T-helper 1 cell (primary cell): ENCODE measurements at places on chromosomes 4 and X.

DNA sequence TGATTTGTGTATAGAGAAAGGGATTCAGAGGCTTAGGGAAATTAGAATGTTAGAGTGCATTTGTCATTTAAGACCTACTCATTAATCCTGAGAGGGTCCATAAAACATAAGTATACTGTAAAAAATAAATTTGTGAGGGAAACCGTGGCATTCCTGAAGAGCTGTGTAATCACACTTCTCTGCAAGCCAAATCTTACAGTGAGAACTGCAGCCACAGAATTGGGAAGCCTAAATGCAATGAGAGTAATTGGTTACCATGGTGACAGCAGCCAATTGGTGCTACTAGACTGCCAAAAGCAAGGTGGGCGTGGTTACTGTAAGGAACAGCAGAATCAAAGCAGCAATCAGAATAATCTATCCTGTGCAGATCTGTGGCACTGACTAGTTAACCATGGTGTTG lies 345.2 kb upstream of the GRID2 start:
- no peak for DNase-seq

- DNase-seq = no peak
Measured at GRCh38 chr4:53009824-53010223, 147.7 kb downstream of the RASL11B start.

GRCh38 chr4:149549911-149550310 lies 265.7 kb downstream of the IQCM start:
- no peak for DNase-seq

- no peak for DNase-seq
Measured at GRCh38 chr4:164524789-164525188, 229.1 kb upstream of the SMIM31 start.

GRCh38 chr4:84258905-84259830 lies 239.9 kb downstream of the NKX6-1 start:
- no peak for DNase-seq

GRCh38 chrX:103792916-103793544 lies 16.4 kb downstream of the PLP1 start:
- DNase-seq = no peak

GRCh38 chr4:148376151-148376550 lies 66.1 kb downstream of the NR3C2 start:
- peak; percentile 13 for DNase-seq

GRCh38 chr4:55475394-55476243 lies 71.1 kb downstream of the CLOCK start:
- no peak for DNase-seq

DNA sequence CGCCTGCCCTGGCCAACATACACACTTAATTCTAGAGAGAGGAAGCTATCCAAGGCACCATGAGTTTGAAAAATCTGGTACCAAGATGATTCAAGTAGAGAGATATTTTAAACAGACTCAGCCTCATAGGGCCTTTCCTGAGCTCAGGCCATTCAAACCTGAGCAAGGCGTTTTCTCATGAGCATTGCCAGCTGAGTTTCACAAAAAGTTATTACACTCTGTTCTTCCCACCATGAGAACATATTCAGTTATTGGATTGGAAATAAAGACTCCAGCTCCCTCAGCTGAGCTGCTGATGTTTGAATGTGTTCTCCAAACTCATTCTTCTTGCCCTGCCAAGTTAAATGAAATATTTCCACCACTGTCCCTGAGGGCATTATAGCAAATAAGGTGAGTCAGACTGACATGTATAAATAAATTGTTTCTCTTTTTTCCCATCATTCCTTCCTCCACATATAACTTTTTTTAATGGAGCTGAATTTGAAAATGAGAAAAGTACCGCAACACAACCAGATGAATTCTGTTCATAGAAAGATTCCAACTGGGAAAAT lies 429.6 kb downstream of the RAB28 start:
- no peak for DNase-seq

GRCh38 chr4:130850019-130850524 lies 1754.1 kb downstream of the C4orf33 start:
- DNase-seq = no peak

- no peak for DNase-seq
Measured at GRCh38 chr4:155552180-155552579, 114.5 kb upstream of the GUCY1A1 start.

GRCh38 chr4:140955641-140956040 lies 177.6 kb downstream of the RNF150 start:
- no peak for DNase-seq

- no peak for DNase-seq
Measured at GRCh38 chr4:87235020-87235671, 14.7 kb upstream of the KLHL8 start.
